ENCODE measurements at places on chromosomes 4 and X.

- peak; percentile 99 for DNase-seq
Observed at GRCh38 chr4:174828845-174829701, at the start of gene GLRA3. Gene GLRA3, minus strand, starts transcription at chr4:174829247. Its CDS starts 436 bp downstream, at chr4:174828811.

- no peak for DNase-seq
Observed at GRCh38 chr4:186781032-186781917, 57.6 kb upstream of the FAT1 start.

- DNase-seq, result no peak
Observed at GRCh38 chrX:78330540-78330939, 3.1 kb upstream of the CYSLTR1 start.

DNA sequence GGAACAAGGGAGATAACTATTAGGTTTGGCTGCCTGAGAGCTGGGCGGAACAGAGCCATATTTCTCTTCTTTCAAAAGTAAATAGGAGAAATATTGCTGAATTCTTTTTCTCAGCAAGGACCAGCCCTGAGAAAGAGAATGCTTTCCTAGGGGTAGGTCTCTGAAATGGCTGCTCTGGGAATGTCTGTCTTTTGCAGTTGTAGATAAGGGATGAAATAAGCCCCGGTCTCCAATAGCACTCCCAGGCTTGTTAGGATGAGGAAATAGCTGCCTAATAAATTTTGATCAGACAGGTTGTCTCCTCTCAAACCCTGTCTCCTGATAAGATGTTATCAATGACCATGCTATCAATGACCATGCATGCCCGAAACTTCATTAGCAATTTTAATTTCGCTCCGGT, 207.8 kb upstream of the KIT start:
- no peak for DNase-seq

DNA sequence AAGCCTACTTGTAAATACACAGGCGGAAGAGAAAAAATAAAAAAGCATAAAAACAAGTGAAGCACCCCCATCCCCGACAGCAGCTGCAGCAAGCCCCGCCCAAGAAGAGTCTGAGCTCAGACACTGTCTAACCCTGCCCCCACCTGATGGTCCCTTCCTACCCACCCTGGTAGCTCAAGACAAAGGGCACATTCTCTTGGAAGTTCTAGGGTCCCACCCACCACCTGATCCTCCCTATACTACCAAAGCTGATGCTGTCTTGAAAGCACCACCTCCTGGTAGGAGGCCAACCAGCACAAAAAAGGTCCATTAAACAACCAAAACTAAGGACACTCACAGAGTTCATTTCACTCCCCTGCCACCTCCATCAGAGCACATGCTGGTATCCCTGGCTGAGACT, 308.2 kb downstream of the KLHL13 start:
- DNase-seq, result no peak

DNA sequence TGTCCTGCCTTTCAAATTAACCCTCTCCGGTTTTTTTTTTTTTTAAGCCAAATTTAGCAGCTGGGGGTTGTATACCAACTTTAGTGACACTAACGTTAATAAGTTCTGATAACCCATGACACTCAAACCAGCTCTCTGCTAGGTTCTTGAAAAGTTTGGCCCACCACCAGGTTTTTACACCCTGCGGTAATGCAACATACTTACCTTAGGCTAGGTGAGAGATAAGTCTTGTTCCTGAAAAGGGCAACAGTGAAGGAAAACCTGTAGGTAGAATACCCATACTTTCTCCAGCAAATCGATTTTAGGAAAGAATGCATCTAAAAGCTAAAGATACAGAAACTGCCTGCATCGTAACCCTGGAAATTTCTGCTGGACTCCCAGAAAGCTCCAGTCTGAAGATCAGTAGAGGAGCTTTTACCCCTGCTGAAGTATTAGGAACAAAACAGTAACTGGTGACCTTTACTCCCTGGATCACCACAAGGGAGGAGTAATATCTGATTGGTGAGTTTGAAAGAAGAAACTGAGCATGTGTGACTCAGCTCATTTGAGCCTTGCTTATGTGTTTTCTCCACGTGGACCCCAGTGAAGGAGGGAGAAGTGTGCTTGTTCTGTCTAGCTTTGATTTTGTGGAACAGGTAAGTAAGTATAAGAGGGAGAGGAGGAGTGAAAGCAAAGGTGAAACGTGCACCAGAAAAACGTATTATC, 34.4 kb upstream of the COX18 start:
- no peak for DNase-seq

DNA sequence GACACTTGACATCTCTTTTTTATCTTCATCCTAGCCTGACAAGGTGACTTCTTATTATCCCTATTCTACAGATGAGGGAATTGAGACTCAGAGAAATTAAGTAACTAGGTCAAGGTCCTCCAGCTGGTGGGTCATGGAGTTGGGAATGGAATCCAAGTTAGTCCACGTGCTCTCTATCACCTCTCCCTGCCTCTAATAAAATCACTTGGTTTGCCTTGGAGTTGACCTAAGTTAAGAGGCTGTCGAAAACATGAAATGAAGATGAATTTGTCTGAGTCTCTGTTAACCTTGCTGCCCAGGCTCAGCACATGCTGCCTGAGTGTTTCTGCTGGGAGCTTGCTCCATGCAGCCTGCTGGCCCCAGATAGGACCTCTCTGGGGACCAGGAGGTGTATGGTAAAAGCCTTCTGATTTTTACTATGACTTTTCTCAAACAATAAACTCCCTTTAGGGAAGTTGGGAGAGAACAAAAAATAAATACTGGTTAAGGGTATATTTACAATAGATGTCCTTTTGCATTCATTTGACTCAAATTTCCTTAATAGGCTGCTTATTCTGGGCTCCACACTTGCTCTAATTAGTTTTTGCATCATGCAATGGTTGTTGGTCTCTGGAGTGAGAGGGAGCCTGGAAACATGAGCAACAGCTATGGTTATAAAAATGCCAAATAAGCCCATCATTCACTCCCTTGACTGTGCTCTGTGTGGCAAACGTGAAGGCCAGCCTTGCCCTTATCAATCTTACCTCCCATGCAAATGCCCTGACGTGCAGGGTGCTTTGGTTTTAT, 61.6 kb upstream of the DHX15 start:
- DNase-seq, result no peak

GRCh38 chr4:81352446-81352835, 119.3 kb downstream of the RASGEF1B start:
- no peak for DNase-seq

DNA sequence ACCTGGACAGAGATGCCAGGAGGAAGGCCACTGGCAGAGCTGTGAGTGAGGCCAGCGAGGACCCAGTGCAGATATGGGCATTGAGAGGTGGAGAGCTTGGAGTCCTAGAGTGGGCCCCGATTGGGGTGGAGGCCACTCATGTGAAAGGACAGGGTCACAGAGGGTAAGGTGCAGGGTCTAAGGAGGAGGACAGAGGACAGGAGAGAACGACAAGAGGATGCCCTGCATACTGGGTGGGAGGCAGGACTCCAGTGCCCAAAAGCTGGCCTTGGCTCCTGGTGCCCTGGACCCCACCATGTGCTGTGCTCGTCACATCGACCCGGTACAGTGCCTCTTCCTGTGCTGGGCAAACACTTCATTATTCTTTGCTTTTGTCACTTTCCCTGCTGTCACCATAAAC, 66.7 kb downstream of the NAT8L start:
- no peak for DNase-seq

DNA sequence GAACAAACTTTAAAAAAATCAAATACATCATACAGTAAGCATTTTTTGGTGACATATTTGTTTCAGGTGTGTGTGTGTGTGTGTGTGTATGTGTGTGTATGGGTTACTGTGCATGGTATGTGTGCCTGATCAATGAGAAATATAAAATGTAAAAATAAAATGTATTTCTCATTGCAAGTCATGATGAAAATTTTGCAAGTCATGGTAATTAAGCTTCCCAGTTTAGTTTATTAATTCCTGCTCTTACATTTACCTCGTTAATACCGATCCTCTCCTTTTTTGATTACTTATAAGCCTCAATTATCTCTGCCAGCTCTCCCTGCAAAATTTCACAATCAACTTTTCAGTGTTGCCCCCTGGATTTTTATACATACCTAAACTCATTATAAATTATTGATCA, 114.6 kb upstream of the ADGRL3 start:
- no peak for DNase-seq

- DNase-seq, result no peak
Observed at GRCh38 chrX:117407449-117408150, 709.0 kb downstream of the KLHL13 start.

DNA sequence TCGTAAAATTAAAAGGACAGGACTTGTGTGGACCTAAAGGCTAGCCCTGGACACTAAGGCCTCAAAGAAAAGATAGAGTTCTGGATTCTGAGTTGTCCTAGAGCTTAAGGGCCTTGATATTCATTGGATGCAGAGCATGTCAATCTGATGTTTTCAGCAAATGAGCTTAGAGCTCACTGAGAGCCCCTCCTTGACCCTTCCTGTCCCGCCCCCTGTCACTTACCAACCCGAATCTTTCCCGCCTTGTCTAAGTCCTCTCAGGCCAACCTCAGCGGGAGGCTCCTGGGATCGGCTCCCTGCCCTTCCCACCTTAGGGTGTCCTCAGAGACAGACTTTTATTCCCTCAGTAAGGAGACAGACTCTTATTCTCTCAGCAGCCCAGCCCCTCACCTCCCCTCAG, at the start of gene CT47C1:
CT47C1 (plus strand) TSS at position 250 of the 400 bp plus-strand sequence. CDS start 233 bp downstream, outside the sequence.
- no peak for DNase-seq

DNA sequence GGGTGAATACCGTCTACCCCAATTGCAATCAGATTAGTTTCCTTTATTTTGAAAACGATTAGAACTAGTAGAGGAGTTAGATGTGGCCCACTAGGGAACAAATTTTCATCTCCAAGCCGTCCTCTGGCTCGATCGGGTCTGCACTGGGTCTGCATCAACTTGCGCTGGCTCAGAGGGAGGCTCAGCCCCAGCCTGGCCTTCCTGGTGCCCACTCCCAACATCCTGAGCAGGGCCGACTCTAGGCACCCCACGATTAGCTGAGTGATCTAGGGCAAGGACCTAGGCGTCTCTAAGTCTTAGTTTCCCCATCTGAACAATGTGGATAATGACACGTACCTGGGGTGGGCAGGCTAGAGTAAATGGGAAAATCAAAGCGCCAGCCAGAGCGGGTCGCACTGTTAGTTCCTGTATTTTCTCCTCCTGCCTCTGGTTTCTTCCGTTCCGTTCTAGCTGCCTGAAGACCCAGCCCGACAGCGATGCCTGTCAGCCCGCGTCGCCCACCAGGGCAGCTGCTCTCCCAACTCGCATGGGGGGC, 7.7 kb upstream of the HAND2 start:
- no peak for DNase-seq

DNA sequence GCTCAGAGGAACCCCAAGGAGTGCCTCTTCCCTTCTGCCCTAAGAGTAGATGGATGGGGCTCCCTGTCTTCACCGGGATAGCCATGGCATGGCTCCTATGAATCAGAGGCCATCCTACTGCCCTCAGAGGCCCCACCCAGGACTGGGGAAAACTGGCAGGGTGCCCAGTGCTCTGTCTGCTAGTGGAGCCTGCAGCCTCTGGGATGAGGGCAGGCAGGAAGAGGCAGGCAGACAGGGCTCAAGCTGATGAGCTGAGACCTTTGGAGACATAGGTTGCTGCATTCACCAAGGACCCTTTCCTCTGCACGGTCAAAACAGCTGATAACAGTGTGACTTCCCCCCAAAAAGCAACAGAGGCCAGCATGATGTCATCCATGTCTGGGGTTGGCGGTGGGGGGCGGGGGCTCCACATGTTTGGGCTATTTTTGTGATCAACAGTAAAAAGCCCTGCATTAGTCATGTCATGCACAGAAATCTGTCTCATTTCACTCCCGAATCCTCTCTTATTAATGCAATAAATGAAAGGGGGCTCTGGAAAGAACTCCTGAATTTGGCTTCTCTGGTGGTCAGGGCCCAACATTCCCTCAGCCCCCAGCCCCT, 207.6 kb upstream of the MAMLD1 start:
- no peak for DNase-seq

GRCh38 chr4:153748378-153748777, 11.4 kb downstream of the RNF175 start:
- DNase-seq, result no peak

- no peak for DNase-seq
Observed at GRCh38 chr4:79528241-79528706, 120.2 kb upstream of the GK2 start.

DNA sequence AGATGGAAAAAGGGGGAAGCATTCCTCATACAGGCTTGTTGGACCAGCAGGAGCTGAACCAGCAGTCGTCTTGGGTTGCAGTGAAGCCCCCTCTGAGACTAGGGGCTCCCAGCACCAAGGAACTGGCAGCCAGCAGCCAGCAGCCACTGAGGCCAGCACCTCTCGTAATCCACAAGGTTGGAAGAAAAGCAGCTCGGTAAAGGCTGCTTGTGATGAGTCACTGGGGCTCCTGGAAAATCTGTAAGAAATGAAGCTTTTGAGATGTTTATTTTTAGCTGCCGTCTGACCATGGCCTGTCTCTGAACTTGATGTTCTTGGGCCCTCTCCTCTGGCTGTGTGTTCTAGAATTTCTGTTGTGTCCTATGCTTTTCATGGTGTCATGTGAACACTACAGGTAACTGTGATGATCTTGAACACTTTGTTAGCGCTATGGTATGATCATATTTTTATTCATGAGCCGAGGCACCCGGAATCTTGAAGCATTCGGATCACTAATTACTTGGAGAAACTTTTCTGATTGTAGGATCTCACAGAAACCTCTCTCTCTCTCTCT, 18.6 kb downstream of the CLCN4 start:
- no peak for DNase-seq

GRCh38 chr4:18479825-18480224, 458.3 kb upstream of the LCORL start:
- no peak for DNase-seq

DNA sequence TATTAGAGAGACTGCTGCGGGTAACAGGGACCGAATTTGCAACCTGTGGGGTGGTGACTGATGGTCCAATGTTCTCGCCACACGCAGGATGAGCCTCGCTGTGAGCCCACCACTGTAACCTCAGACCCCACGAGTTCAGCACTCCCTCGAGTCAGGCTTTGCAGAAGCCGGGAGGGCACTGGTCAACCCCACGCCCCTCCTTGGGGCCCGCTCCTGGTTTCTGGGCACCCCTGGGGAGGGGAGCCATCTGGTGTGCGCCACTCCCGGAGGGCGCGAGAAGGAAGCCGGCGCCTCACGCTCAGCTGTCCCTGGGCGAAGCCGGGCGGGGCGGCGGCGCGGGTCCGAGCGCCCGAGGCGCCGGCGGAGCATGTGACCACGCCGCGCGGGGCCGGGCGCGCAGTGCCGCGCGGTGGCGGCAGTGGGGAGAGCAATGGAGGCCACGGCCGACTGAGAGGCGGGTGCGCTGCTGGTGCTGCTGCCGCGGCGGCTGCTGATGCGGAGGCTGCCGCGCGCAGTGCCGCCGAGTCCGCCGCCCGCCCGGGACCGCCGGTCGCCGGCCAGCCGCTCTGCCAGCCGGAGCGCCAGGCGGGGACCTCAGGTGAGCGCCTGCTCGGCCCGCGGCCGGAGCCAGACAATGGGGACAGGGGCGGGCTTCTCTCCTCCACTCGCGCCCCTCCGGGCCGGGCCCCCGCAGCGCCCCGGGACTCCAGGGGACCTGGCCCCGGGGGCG, 100.1 kb downstream of the CEP135 start:
- peak; percentile 70 for DNase-seq

GRCh38 chrX:40189637-40190036, 91.9 kb upstream of the BCOR start:
- no peak for DNase-seq

GRCh38 chrX:111411557-111411956, 435 bp downstream of the DCX start:
- no peak for DNase-seq

Data from WTC11 (cell line).